Activated T-helper 17 cell treated with anti-CD3 and anti-CD28 coated beads, Interleukin-2, amount 50 U/mL, for 72 hours (primary cell): ENCODE measurements at places on chromosomes 3 and 15. TPM values are rescaled to one million over a fixed set of nuclear protein-coding genes. Genes with fewer than 3 reads are reported as not detected.
A peak's percentile ranks its signal among the peaks of the same experiment; 100 is the strongest.

GRCh38 chr3:99313485-99313884, 324.9 kb upstream of the COL8A1 start:
- no peak for ATAC-seq
- H3K27ac ChIP-seq = no peak overlapping the region
- H3K4me1 ChIP-seq = no peaks in the 10 kb centered on the region
- no peaks in the 10 kb centered on the region for H3K27me3 ChIP-seq
- H3K4me3 ChIP-seq = no peak overlapping the region

GRCh38 chr3:127750226-127751031, 71.9 kb downstream of the MGLL start:
- ATAC-seq = peak; percentile 52
- peaks cover 14% of the 10 kb centered on the region for H3K4me1 ChIP-seq
- H3K36me3 ChIP-seq = no peaks in the 10 kb centered on the region
- no peak overlapping the region for H3K27ac ChIP-seq

DNA sequence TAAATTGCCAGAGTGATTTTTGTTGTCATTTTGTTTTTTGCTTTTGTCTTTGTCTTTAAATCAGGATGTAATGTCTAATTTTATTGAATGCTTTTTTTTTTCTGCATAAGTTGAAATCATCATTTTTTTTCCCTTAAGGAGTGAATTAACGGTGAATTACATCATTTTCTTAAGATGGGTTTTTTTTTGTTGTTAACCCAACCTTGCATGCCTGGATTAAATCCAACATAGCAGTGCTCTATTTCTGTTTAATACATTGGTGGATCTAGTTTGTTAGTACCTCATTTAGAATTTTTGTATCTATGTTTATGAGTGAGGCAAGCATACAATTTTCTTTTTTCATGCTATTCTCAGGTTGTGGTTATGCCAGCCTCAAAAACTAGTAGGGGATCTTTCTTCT, 186.4 kb upstream of the TMC3 start:
- no peak overlapping the region for H3K4me3 ChIP-seq
- ATAC-seq = no peak
- no peaks in the 10 kb centered on the region for H3K4me1 ChIP-seq
- H3K27ac ChIP-seq = no peak overlapping the region
- peaks cover 22% of the 10 kb centered on the region for H3K27me3 ChIP-seq
- H3K36me3 ChIP-seq = no peaks in the 10 kb centered on the region

DNA sequence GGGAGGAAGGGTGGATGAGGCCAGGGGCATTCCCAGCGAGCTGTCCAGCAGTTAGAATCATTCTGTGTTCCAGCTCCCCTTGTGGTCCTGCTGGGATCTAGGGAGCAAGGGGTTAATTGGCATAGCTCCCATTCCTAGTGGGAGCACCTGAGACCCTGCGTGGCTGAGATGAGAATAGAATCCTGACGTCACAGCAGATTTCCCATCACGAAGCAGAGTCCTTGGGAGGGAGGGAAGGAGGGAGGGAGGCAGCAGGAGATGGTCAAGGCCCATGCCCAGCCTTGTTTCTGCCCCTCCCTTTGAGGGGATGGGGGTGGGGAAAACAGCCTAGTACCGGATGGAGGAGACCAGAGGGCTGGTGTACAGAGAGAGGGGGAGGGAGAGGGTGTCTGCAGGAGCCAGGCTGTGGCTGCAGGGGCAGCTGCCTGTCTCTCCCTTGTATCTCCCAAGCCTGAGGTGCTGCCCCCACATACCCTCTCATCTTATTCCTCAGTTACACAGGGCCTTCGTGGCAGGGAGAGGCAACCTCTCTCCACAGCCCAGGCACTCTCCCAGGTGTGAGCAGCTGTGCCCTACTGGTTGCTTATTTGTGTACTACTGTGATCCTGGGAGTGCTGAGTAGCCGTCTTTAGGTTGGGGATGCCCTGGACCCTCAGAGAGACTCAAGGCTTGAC, 5.4 kb downstream of the TYRO3 start:
- no peak overlapping the region for H3K27ac ChIP-seq
- no peaks in the 10 kb centered on the region for H3K36me3 ChIP-seq
- ATAC-seq = no peak
- no peaks in the 10 kb centered on the region for H3K4me1 ChIP-seq
- H3K27me3 ChIP-seq = peaks cover 12% of the 10 kb centered on the region

The MOBP gene
- not detected for total RNA-seq

The CD200R1 gene
- 6.7 TPM for total RNA-seq

The EFHB gene
- 0.86 TPM for total RNA-seq

The FBXW12 gene
- total RNA-seq = not detected

- H3K4me3 ChIP-seq = peak overlapping the region; percentile 98
- H3K27ac ChIP-seq = peak overlapping the region; percentile 99
- H3K4me1 ChIP-seq = peaks cover 32% of the 10 kb centered on the region
- H3K27me3 ChIP-seq = no peaks in the 10 kb centered on the region
- ATAC-seq = no peak
These were observed 3.3 kb downstream of the PKM start for GRCh38 chr15:72227720-72228119.

The STRIT1 gene
- not detected for total RNA-seq

GRCh38 chr3:185912929-185913901, 24.6 kb downstream of the TRA2B start:
- H3K4me3 ChIP-seq = no peak overlapping the region
- H3K36me3 ChIP-seq = peaks cover 55% of the 10 kb centered on the region
- H3K27me3 ChIP-seq = no peaks in the 10 kb centered on the region

GRCh38 chr3:139288266-139288821, 55.5 kb upstream of the MRPS22 start:
- H3K36me3 ChIP-seq = no peaks in the 10 kb centered on the region
- no peak overlapping the region for H3K27ac ChIP-seq
- no peaks in the 10 kb centered on the region for H3K27me3 ChIP-seq
- H3K4me3 ChIP-seq = no peak overlapping the region

DNA sequence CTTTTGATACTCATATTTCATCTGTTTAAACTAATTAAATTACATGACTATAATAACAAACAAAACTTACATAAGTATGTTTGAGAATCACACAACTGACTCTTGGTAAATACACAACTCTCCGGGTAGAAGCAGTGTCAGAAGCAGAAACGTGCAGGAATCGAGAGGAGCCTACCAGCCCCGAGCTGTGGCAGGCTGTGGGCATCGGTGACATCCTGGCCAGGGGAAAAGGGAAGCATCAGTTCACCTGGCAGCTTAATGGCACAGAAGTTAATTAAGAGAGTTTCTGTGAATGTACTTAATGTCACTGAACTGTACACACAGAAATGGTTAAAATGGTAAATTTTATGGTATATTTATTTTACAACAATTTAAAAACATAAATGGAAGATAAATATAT, 90.2 kb downstream of the CRTC3 start:
- H3K27ac ChIP-seq = peak overlapping the region; percentile 53
- ATAC-seq = no peak
- peaks cover 54% of the 10 kb centered on the region for H3K36me3 ChIP-seq
- peaks cover 21% of the 10 kb centered on the region for H3K4me1 ChIP-seq

DNA sequence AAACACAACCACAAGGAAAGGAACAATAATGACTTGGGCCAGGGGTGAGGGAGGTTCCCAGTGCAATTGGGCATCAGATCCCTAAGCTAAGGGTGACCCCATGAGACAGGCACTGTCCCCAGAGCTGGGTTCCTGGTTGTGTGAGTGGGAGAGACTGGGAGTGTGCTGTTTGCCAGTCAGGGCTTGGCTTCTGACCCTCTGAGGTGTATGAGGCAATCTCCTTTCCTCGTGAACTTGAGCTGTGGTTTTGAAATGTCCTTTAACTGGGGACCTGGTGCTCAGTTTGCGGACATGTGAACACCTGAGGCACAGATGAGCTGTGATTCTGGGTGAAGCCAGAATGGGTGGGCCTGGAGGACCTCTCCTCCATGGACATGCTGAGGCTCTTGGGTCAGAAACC, 58.5 kb upstream of the PLXNA1 start:
- H3K27me3 ChIP-seq = no peaks in the 10 kb centered on the region
- H3K27ac ChIP-seq = no peak overlapping the region
- peaks cover 11% of the 10 kb centered on the region for H3K4me1 ChIP-seq
- H3K4me3 ChIP-seq = no peak overlapping the region
- ATAC-seq = no peak

The DPH6 gene
- 3.9 TPM for total RNA-seq
